ENCODE measurements at places on chromosomes 16 and 17. TPM values are rescaled to one million over a fixed set of nuclear protein-coding genes. Genes with fewer than 3 reads are reported as not detected.

CTRB2 gene
- polyA plus RNA-seq = 20,002 TPM

HS3ST2 gene
- 0.42 TPM for polyA plus RNA-seq

RNF227 gene
- polyA plus RNA-seq = 1.6 TPM

NEUROD2 gene
- polyA plus RNA-seq = 0.04 TPM

TPSG1 gene
- polyA plus RNA-seq = 0.12 TPM

CDK3 gene
- 32.2 TPM for polyA plus RNA-seq

PYY gene
- polyA plus RNA-seq = 0.66 TPM

PPP1R27 gene
- 1.1 TPM for polyA plus RNA-seq

RPH3AL gene
- 43.4 TPM for polyA plus RNA-seq

ZMYND15 gene
- polyA plus RNA-seq = 1.6 TPM

LRRC75A gene
- 2.3 TPM for polyA plus RNA-seq

CFAP52 gene
- not detected for polyA plus RNA-seq

ELMO3 gene
- polyA plus RNA-seq = 52.4 TPM

HSDL1 gene
- polyA plus RNA-seq = 14.5 TPM

OR1A1 gene
- polyA plus RNA-seq = not detected

SYT17 gene
- 2.2 TPM for polyA plus RNA-seq

FBXW10 gene
- 0.23 TPM for polyA plus RNA-seq

ZNF263 gene
- 10.6 TPM for polyA plus RNA-seq

CCL5 gene
- polyA plus RNA-seq = 2.1 TPM

OR3A3 gene
- not detected for polyA plus RNA-seq

DNAAF8 gene
- 0.52 TPM for polyA plus RNA-seq

SPIRE2 gene
- 6.7 TPM for polyA plus RNA-seq

PRAC2 gene
- not detected for polyA plus RNA-seq

CTF1 gene
- 2.9 TPM for polyA plus RNA-seq

CNTNAP4 gene
- polyA plus RNA-seq = not detected

CTRB1 gene
- 23,150 TPM for polyA plus RNA-seq

TBC1D26 gene
- polyA plus RNA-seq = not detected

DBF4B gene
- 3.3 TPM for polyA plus RNA-seq

KRTAP4-1 gene
- not detected for polyA plus RNA-seq

SPSB3 gene
- polyA plus RNA-seq = 161 TPM

P2RX5 gene
- polyA plus RNA-seq = 1.3 TPM

IQCK gene
- 15.1 TPM for polyA plus RNA-seq

XAF1 gene
- polyA plus RNA-seq = 11.8 TPM

SRCAP gene
- polyA plus RNA-seq = 7.5 TPM

PRSS53 gene
- polyA plus RNA-seq = 8.2 TPM

C1QTNF1 gene
- 9.4 TPM for polyA plus RNA-seq

TTYH2 gene
- polyA plus RNA-seq = 3.5 TPM

CA7 gene
- polyA plus RNA-seq = not detected

Data from pancreas (tissue), 10 donors.